ENCODE measurements at places on chromosomes 16 and 17. TPM values are rescaled to one million over a fixed set of nuclear protein-coding genes. Genes with fewer than 3 reads are reported as not detected.

KRT23 gene
- total RNA-seq, result not detected

DNA sequence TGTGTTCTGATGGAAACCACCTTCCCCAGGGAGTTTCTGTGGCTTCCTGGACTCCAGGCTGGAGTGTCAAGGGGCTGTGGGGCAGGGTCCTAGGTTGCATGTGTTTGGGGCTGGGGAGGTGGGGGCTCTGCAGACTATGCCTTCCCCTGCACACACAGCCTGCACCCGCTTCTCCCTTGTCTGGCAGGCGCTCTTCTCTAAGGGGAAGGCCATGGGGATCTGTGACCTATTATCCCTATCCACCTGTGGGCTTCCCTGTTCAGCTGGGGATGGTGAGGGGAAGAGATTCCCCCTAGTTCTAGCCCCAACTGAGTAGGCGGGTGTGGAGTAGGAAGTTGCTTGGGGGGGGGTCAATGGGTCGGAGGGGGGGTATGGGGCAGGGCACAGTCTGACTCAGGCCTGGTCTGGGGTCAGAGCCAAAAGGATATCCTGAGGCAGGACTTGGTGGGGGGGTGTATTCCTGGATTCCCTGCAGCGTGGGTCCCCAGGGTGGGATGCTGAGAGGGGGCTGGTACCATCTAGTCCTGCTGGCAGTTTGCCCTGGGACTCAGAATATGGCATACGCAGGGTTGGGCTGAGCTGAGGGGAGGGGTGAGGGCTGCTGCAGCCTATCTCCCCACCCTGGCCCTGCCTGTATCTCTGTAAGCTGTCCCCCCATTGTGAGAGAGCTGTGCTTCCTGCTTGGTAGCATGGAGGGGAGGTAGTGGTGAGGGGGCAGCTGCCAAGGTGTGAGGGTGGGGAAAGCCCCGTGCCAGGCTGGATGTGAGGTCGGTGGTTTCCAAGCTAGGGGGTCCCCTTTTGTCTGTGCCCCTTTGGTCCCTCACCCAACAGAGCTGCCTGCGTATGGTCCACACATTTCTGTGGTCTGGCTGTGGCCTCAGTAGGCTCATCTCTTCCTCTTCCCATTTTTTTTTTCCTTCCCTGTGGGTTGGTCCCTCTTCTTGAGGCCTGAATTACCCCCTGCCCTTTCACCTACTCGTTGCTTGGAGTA lies 14.7 kb downstream of the RARA start:
- DNase-seq, result peak; percentile 70

ANKS3 gene
- 12.0 TPM for total RNA-seq

DNA sequence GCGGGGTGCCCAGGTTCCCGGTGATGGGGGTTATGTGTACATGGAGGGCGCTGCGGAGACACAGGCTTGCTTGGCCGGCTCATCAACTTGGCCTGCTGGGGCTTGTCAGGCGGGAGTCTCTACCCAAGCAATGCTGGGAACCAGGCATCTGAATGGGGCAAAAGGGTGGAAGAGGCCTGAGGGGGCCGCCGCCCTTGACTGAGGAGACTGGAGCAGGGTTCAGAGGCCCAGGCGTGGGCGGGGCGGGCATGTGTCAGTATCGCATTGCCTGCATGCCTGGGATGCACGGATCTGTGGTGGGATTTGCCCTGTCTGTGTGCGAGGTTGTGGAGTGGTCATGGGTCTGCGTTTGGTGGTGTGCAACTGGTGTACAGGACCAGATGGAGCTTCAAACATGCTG lies 21.1 kb downstream of the ARHGAP23 start:
- peak; percentile 60 for DNase-seq

TOB1 gene
- total RNA-seq, result 8.1 TPM

GRCh38 chr16:75087375-75087979 lies 29.1 kb downstream of the LDHD start:
- peak; percentile 28 for DNase-seq

DNA sequence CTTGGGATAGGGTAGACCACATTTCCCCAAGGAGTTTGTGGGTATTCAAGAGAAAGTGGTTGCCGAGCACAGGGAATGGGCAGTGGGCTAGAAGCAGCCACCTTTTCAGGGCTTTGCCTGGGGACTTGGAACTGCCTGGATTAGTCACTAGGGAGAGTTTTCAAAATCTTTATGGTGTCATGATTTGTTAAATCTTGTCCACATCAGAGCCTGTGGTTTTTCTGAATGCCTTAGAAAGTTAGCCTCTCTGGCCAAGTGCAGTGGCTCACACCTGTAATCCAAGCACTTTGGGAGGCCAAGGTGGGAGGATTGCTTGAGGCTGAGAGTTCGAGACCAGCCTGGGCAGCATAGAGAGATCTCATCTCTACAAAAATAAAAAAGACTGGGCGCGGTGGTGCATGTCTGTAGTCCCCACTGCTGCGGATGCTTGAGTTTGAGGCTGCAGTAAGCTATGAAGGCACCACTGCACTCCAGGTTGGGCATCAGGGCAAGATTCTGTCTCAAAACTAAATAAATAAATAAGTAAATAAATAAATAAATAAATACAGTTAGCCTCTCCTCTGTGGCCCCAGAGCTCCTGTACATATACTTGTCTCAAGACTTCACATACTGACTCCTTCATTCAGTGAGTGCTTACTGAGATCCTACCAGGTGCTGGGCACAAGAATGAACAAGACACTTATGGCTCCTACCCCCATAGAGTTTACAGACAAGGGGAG lies 76.3 kb upstream of the HNF1B start:
- peak; percentile 56 for DNase-seq

DNA sequence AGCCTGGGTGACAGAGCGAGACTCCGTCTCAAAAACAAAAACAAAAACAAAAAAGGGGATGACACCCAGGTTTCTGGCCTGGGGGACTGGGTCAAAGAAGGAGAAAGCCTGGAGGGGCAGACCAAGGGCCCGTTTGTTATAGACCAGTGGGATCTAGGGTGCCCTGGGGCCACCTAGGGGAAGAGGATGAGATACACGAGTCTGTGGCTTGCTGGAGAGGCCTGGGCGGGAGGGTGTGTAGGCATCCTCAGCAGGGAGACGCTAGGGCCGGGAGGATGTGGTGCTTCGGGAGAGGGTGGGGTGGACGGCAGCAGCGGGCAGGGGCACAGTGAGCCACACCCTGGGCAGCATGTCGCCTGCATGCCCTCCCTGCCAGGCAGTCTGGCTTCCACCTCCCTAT lies 17.1 kb upstream of the CRK start:
- peak; percentile 76 for DNase-seq

DNA sequence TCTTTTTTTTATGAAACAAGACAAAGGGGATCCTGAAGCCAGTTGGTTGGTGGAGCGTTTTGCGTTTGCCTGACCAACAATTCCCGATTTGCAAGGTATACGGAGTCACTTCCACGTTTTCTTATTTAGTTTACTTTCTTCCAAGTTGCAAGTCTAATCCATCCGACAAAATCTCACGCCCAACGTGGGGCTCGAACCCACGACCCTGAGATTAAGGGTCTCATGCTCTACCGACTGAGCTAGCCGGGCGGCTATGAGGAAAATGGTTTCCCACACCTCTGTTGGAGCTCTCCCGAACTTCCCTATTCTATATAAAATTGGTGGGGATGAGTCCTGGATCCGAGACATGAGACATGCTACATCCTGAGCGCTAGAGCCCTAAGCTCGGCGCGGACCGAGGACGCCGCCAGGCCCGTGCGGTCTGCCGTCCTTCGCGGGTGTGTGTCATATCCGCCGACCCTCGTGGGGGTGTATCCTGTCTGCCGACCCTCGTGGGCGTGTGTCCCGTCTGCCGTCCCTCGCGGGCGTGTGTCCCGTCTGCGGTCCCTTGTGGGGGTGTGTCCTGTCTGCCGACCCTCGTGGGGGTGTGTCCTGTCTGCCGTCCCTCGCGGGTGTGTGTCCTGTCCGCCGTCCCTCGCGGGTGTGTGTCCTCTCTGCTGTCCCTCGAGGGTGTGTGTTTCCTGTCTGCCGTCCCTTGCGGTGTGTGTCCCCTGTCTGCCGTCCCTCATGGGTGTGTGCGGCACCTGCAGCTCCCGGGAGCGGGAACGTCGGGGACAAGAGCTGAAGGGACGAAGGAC lies 22.6 kb downstream of the ZNF213 start:
- peak; percentile 98 for DNase-seq

MED13 gene
- 34.9 TPM for total RNA-seq

KRT13 gene
- total RNA-seq, result 2.8 TPM

CNTNAP4 gene
- not detected for total RNA-seq

DNA sequence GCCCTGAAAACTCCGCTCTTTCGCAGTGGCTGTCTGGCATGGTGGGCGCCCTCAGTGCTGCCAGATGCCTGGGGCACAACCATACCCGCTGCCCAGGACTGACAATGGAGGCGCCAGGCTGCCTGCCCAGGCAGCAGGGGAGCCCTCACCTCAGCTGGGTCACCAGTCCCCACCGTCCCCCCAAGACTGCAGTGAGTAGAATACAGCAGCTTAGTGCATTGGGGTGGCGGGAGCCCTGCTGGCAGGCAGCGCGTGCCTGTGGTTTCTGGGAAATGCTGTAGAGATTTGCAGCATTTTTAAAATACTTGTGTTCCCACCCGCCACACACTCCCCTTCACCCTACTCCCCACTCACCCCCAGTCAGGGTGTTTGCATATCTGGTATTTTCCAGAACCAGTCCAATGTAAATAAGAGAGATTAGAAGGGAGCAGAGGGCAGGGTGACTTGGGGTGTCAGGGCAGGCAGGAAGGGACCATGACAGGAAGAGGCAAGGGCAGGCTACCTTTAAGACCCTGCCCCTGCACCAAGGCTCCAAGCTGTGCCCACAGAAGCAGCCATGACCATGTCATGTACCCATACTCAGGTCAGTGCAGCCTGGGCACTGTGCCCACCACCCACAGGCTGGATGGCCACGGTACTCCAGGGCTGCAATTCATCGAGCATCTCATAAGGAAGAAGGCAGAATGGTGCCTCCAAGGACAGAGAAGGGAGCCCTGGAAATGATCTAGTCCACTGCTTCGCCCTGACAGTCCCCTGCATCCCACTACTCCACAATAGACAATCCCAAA lies 21.5 kb downstream of the MYO18A start:
- peak; percentile 94 for DNase-seq

- no peak for DNase-seq
Measured at GRCh38 chr17:19334331-19334730, 28.2 kb downstream of the B9D1 start.

GRCh38 chr16:66516808-66517585 lies 32.9 kb downstream of the TK2 start:
- DNase-seq, result peak; percentile 100

DNA sequence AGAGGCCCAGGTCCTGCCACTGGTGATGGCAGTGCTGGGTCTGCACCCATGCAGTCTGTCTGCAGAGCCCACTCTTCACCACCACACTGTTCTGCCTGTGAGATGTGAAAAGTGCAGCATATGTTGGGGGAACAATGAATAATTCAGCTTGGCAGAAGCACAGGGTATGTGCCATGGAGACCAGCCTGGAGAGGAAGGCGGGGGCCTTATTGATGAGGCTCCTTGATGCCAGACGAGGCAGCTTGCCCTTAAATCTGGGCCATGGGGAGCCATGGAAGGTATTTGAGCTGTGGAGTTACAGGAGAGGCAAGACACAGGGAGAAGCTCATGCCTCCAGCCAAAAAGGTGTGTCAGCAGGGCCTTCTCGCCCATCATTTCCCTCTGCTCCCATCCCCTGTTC lies 124.7 kb downstream of the C16orf78 start:
- no peak for DNase-seq

- no peak for DNase-seq
Measured at GRCh38 chr16:51812945-51813344, 661.9 kb upstream of the SALL1 start.
